ENCODE measurements at places on chromosomes 13 and 19.

GRCh38 chr19:40785526-40785925 is 7.5 kb downstream of the RAB4B start:
- DNase-seq: no peak

- no peak for DNase-seq
Observed at GRCh38 chr19:51551673-51552432, 19.2 kb upstream of the ZNF175 start.

DNA sequence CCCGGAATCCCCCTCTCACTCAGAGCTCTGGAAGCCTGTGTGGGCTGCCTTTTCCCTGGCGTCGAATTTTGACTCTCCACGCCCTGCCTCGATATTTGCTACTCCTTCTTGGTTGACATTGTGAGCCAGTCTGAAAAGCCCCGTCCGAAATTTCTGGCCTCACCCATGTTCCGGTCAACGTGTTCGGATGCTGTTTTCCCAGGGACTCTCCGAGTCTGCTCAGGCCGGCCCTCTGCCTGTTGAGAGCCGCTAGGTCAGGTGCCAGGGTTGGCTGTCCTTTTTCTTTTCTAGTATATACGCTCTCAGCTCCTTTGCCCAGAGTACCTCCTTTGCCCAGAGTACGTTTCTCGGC is 6.8 kb upstream of the DGKH start:
- peak; percentile 24 for DNase-seq

GRCh38 chr13:98293103-98293502 is 116.0 kb upstream of the RNF113B start:
- no peak for DNase-seq

- DNase-seq: no peak
Observed at GRCh38 chr13:80504453-80504852, 163.5 kb upstream of the SPRY2 start.
